ENCODE measurements at places on chromosomes 2 and 18.
A peak's percentile ranks its signal among the peaks of the same experiment; 100 is the strongest.

- no peak for DNase-seq
These were observed 6.2 kb downstream of the STK39 start for GRCh38 chr2:168241208-168241607.

DNA sequence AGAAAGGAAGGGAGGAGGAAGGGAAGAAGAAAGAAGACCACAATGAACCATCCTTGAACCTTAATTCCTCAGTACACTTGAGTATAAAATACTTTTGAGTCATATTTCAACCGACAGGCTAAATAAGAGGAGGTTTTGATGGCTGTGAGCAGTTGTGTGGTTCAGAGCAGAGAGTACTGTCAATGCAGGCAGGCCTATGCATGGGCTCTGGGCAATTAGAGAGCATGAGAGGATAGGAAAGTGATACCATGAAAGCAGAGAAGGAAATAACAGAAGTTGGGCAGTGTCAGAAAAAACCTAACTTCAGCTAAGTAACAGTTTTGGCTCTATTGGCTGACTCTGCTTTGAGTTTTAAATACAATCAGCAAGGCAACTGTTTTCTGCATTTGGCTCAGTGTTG is 123.6 kb upstream of the STK17B start:
- DNase-seq: no peak

GRCh38 chr18:25896178-25896780 is 194.1 kb downstream of the SS18 start:
- DNase-seq: peak; percentile 2

DNA sequence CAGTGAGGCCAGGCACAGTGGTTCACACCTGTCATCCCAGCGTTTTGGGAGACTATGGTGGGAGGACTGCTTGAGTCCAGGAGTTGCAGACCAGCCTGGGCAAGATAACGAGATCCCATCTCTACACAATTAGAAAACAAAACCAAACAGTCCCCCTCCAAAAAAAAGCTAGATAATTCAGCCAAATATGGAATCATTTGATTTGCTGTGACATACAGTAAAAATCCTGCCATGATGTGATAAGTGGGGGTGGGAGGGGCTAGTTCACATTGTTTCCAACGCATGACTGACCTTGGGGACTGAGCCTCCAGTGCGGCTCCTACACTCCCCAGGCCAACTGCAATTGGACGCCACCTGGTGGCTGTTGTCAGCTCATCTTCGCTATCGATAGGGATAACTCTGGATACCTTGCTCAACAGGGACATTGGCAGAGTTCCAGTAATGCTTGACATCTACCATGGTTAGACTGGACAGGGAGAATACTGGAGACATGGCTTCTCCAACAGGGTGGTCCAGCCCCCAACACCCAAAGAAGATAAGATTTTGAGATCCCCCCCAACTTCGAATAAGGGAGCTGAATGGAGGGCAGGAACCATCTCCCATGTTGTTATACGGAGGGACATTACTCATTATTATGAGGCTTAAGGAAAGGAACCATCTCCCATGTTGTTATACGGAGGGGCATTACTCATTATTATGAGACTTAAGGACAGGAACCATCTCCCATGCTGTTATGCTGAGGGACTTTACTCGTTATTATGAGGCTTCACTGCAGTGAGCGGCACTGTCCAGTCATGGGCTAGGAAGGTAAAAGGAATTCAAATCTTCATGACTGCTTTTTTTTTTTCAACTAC is 135.9 kb downstream of the TGIF1 start:
- no peak for DNase-seq

- DNase-seq: no peak
These were observed 13.7 kb upstream of the ZNF532 start for GRCh38 chr18:58850786-58851469.

DNA sequence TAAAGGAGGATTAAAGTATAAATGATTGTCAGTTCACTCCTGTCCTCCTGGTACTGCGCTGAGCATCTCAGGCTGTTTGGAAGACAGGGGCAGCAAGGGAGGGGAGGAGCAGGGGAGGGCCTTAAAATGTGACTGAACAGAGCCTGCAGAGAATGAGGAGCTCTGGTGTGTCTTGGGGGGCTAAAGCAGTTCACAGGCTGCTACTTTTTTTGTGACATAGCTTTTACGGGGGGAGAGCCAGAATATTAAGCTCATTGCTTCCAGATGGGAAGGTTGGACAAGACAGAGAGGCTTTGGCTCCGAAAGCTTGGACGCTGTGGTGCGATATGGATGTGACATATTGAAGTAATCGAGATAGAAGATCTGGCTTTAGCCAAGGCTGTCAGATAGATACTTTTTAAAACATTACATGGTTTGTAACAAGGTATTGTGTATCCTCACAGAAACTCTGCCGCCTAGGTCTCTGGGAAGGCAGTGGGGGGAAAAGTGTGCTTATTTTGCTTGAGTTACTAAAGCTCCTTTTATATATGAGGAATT is 40.5 kb downstream of the RDH14 start:
- DNase-seq: no peak

GRCh38 chr2:85854897-85855296 is 33.9 kb downstream of the ST3GAL5 start:
- DNase-seq: no peak

GRCh38 chr2:40341198-40341597 is 110.7 kb downstream of the SLC8A1 start:
- DNase-seq: no peak

DNA sequence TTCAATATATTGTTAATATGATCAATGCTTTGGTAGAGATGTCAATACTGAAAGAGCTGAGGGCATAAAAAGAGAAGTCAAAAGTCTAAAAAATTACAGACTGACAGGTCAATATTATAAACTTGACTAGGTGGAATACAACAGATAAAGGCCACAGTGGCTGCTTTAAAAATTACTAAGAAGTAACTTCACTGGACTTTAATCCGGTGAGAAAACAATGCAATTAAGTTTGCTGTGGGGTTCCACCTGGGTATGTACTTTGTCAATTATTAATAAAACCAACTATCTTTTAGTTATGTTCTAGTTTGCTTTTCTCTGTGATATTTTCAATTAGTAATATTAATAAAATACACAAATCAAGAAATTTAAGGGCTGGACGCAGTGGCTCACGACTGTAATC is 44.7 kb downstream of the RAPH1 start:
- no peak for DNase-seq

DNA sequence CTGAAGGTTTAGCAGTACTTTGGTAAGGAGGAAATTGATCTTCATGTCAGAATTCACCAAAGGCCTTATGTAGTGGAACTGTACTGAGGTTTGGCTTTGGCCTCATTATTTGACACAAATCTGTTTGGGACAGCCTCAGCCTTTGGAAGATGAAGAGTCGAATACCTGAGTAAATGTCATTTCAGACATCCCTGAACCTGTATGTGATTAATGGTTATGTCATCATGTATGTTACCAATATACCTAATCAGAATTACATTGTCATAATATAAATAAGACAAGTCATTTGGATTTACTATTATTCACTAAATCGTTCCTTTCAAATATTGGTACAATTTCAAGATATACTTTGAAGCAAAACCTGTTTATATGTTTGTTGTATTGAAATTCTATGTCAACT is 10.6 kb upstream of the ABCA12 start:
- no peak for DNase-seq

- DNase-seq: no peak
These were observed 226.9 kb upstream of the SMIM21 start for GRCh38 chr18:75654386-75654785.
